Effector memory CD4-positive, alpha-beta T cell (primary cell): ENCODE measurements at places on chromosomes 7 and 10.
A peak's percentile ranks its signal among the peaks of the same experiment; 100 is the strongest.

DNA sequence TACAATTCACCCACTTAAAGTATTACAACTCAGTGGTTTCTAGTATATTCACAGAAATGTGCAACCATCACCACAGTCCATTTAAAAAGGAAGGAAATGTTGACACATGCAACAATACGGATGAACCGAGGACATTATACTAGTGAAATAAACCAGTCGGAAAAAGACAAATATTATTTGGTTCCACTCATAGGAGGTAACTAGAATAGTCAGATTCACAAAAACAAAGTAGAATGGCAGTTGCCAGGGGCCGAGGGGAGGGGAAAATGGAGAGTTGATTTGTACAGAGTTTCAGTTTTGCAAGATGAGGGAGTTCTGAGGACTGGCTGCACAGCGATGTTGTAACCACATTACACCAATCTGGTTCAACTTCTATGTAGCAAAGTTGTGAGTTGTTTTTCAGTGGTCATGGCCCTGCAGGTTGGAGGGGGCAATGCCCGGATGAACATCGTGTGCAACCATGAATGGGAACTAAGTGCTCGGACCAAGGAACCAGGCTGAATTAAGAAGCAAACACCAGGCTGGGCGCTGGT is 17.6 kb upstream of the TNPO3 start:
- DNase-seq, result no peak

GRCh38 chr10:18246967-18247366 is 106.7 kb downstream of the CACNB2 start:
- DNase-seq, result no peak

GRCh38 chr7:100677308-100678267 is 4.0 kb downstream of the GNB2 start:
- DNase-seq, result no peak

DNA sequence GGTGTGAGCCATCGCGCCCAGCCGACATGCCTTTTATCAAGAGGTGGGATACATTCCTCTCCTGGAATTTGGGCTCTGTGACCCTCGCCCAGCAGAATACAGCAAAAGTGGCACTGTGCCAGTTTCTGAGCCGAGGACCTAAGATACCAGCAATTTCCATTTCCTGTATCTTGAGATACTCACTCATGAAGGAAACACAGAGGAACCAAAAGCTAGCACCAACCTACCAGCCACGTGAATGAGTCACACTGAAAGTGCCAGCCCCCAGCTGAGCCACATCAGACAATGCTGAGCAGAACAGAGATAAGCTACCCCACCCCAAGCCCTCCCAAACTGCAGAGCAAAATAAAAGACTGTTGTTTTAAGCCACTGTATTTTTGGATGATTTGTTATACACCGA is 56.3 kb downstream of the CACUL1 start:
- DNase-seq, result peak; percentile 78

DNA sequence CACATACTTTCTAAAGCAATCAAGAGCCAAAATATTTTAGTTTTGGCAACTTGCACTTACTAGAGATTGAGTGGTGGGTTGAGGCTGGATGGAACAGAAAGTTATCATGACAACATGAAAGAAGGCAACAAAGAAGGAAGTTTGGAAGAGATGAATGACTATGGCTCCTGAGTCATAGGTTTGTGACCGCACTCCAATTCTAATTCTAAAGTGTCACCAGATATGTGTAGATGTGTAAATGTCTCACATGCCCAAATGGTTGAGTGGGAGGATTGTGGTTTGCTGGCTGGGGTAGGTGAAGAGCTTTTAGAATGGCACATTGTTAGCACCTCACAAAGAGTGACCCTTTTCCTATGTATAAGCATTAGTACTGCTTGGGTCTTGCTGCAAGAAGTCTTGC is 20.2 kb downstream of the TAS2R16 start:
- no peak for DNase-seq

GRCh38 chr7:117993377-117994003 is 120.2 kb upstream of the CTTNBP2 start:
- DNase-seq, result no peak

DNA sequence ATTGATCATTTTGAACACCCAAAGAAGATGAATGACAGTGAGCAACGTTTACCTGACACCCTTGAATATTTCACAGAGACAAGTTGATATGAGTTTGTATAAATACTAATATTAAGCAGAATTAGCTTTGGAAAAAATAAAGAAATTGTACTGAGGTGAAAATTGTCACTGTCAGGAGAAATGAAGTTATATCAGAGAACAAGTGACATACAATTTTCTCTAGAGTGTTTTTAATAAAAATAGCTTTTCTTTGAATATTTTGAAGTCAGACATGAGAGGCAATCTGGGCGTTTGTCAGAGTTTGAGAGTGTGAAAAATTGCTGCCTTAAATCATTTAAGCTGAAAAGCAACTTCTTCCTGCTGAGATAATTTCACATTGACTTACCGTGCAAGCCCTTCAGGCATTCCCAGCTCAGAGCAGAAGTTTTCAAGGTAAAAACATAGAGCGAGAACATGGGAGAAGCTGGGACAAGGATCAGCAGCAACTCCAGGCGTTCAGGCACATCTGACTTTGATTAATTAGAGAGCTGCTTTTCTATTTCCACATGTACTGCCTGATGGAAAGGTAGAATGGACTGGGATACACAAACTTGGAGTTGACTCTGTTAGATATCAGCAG is 535.9 kb downstream of the TFEC start:
- no peak for DNase-seq

DNA sequence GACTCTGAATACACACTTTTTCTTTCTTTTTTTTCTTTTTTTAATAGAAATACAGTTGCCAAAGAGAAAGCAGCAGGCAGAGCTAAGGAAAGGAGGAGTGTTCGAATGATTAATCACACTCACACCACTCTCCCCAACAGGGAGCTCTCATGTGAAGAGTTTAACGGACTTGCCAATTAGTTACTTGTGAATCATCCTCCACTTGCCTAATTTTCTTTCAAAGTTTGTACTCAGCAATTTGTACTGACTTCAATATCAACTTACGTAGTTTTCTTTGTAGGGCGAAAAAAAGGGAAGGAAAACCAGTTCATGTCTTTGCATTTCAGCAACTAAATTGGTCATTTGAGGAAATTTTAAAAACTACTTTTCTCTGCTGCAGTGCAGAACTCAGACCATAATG is 109.2 kb downstream of the PIP4K2A start:
- DNase-seq, result no peak

- DNase-seq, result no peak
Observed at GRCh38 chr7:80601999-80602398, 36.4 kb upstream of the CD36 start.

DNA sequence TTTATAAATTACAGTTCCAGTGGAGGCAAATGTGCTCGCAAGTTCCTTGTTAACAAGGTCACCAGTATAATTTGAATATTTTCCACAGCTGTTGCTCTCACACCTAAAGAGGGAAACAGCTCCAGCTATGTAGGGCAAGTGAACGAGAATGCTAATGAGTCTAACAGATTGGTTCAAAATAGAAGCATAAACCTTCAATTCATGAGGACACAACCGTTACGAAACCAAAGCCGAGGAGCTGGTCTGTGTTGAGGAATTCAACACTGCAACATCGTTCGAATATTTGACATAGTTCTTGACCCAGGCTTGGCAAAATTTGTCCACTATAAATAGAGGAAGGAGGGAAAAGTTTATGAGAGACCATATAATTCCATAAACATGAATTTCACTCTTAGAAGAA is 161.3 kb downstream of the KLF6 start:
- no peak for DNase-seq

- DNase-seq, result no peak
Observed at GRCh38 chr7:130521258-130521951, 29.5 kb downstream of the MEST start.

- DNase-seq, result no peak
Observed at GRCh38 chr10:114103284-114103683, 59.6 kb downstream of the ADRB1 start.

GRCh38 chr10:62666275-62666674 is 138.2 kb upstream of the ADO start:
- DNase-seq, result no peak

- no peak for DNase-seq
Observed at GRCh38 chr7:158013085-158013668, 574.4 kb downstream of the PTPRN2 start.

DNA sequence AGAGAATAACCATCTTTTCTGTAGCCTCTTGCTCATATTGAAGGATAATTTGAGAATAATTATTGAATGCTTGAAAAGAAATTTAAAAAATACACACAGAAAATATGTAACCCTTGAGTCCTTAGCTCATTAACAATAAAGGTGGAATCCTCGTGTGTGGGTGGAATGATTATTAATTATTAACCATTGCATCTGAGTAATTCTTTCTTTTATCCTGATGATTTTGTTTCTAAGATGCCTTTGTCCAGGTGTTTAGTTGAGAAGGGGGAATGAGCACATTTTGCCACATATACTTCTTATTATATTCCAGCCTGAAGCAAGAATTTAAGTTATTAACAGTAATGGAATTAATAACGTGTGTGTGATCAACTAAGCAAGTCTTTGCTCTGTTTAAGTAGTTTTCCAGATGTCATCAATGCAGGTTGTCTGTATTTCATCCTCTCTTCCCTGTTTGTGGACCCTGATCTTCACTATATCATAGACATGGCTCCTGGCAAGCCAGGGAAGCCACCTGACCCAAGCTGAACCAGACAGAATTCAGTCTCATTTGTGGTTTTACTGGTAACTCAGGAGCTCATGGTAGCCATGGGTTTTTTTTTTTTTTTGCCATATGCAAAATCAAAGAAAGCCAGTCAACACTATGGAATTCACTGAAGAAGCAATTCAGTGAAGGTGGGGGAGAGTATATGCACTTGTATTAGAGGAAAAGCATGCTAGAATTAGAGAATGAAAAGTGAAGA is 144.3 kb downstream of the KIF20B start:
- DNase-seq, result no peak

DNA sequence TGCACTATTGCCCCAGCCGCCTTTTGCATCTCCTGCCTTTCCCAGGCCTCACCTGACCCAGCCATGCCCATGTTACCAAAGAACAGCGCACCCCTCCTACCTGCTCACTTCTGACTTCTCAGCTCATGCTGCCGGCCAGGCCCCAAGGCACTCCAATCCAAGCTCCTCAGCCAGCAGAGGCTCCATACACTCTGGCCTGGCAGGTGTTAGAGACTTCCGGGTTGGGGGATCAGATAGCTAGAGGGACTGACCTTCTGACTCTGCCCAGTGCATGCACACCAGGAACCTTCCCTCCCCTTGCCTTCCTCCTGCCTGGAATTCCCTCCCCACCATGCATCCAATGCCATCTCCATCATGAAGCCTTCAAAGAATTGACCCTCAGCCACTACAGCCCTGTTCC is 56.2 kb upstream of the ZMIZ1 start:
- no peak for DNase-seq

DNA sequence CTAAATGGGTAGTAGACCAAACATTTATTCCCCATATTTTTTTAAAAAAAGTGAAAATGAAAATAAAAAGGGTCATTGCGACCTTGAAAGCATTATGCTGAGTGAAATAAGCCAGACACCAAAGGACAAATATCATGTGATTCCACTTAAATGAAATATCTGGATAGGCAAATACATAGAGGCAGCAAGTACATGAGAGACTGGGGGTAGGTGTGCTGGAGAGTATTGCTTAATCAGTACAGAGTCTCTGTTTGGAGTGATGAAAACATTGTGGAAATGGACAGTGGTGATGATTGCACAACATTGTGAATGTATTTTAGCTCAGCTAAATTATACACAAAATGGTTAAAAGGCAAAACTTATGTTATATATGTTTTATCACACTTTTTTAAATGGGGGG is 169.4 kb downstream of the AKR1D1 start:
- DNase-seq, result no peak

- DNase-seq, result no peak
Observed at GRCh38 chr10:51620131-51620530, 79.3 kb downstream of the CSTF2T start.
